Left cardiac atrium (tissue), 4 donors: ENCODE measurements at places on chromosomes 16 and 17. TPM values are rescaled to one million over a fixed set of nuclear protein-coding genes. Genes with fewer than 3 reads are reported as not detected.

DNA sequence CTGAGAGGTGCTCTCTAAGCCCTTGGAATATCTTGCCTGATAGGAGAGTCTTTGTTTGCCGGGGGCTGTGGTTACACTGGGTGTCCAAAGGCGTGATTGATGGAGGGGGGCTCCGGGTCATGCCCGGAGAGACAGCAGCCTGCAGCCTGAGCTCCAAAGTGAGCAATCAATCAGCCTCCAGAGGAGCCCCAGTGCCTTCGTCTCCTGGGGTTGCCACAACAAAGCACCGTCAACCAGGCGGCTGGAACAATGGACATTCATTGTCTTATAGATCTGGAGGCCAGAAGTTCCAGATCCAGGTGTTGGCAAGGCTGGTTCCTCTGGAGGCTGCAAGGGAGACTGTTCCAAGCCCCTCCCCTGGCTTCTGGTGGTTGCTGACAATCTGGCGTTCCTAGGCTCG, 24.0 kb upstream of the GINS2 start:
- DNase-seq: no peak

ABCA5 gene
- 20.7 TPM for total RNA-seq

DNA sequence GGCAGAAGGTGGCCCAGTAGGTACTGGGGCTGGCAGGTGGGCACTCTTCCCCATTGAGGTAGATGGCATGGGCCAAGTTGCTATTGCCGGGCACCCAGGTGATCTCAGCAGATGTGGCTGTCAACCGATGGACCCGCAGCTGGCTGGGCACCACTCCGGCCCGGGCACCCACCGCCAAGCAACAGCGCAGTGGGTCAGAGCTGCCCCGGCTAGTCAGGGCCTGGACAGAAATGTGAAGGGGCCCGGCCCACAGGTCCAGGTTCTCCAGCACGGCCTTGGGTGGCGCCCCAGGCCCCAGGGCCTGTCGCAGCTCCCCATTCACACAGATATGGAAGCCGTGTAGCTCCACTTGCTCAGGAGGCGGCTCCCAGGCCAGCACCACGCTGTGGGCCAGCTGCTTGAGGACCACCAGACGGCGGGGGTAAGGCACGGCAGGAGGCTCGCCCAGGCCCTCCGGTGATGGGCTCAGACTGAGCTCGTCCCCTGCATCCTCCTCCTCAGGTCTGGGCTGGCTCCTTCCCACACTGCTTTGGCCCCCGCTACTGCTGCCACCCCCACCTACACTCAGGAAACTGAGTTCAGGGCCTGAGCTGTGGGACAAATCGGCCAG, 16.5 kb downstream of the TSPOAP1 start:
- DNase-seq: peak; percentile 10

- no peak for DNase-seq
Measured at GRCh38 chr16:9185381-9185780, 93.9 kb downstream of the HAPSTR1 start.

GRCh38 chr17:2481760-2482159, 29.9 kb downstream of the METTL16 start:
- no peak for DNase-seq

DNA sequence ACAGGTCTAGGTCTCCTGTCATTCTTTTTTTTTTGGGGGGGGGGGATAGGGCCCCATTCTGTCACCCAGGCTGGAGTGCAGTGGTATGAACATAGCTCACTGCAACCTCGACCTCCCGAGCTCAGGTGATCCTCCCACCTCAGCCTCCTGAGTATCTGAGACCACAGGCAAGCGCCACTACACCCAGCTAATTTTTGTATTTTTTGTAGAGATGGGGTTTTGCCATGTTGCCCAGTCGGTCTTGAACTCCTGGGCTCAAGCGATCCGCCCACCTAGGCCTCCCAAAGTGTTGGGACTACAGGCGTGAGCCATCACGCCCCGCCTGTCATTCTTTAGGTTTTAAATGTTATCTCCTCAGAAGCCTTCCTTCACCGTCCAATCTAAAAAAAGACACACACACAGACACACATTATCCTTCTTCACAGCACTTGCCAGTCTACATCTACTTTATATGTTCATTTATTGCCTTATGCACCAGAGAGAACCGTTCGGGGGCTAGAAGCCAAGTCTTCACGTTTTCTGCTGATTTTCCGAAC, 694 bp downstream of the MRPL27 start:
- no peak for DNase-seq

ABCA8 gene
- total RNA-seq: 72.2 TPM
